ENCODE measurements at places on chromosomes 12 and 14.

- no peak for DNase-seq
Measured at GRCh38 chr14:86311151-86311550, 781.2 kb downstream of the FLRT2 start.

DNA sequence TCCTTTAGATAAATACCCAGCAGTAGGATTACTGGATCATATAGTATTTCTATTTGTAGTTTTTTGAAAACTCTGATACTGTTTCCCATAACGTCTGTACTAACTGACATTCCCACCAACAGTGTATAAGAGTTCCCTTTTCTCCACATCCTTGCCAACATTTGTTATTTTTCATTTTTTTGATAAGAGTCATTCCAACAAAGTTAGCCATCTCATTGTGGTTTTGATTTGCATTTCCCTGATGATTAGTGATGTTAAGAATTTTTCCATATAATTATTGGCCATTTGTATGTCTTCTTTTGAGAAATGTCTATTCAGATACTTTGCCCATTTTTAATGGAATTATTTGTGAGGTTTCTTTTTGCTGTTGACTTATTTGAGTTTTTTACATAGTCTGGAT lies 486.0 kb downstream of the FLRT2 start:
- DNase-seq = peak; percentile 3

- no peak for DNase-seq
Measured at GRCh38 chr14:79334272-79334671, 877.0 kb downstream of the DIO2 start.

DNA sequence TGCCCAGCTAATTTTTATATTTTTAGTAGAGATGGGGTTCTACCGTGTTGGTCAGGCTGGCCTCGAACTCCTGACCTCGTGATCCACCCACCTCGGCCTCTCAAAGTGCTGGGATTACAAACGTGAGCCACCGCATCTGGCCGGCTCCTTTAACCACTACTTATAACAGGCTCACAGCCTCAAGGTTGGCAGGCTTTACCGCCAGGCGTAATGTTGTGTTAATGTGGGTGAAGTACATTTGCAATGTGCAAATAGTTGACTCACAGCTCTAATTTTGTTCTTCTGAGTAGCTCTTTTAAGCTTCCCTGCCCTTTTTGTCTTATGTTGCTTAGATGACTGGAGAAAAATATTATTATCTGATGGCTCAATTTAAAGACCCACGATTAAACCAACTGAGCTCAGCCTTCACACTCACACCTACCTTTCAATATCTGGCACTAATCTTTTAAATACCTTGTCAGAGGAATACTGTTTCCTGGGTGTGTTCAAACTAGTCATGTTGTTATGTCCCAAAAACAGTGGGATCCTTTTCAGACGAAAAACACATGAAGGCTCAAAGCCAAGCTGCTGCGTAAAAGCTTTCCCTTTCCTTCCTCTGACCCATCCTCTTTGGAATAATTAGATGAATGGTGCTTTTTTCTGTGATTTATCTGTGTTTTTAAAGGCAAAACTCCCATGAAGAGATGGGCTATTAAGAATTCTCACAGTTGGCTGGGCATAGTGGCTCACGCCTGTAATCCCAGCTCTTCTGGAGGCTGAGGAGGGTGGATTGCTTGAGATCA lies 57.2 kb upstream of the USP44 start:
- peak; percentile 83 for DNase-seq

- no peak for DNase-seq
Measured at GRCh38 chr12:94567761-94568160, 82.6 kb downstream of the TMCC3 start.

GRCh38 chr12:11943919-11944700 lies 126.6 kb upstream of the BCL2L14 start:
- no peak for DNase-seq

- no peak for DNase-seq
Measured at GRCh38 chr14:93980456-93981201, 4.3 kb upstream of the ASB2 start.

DNA sequence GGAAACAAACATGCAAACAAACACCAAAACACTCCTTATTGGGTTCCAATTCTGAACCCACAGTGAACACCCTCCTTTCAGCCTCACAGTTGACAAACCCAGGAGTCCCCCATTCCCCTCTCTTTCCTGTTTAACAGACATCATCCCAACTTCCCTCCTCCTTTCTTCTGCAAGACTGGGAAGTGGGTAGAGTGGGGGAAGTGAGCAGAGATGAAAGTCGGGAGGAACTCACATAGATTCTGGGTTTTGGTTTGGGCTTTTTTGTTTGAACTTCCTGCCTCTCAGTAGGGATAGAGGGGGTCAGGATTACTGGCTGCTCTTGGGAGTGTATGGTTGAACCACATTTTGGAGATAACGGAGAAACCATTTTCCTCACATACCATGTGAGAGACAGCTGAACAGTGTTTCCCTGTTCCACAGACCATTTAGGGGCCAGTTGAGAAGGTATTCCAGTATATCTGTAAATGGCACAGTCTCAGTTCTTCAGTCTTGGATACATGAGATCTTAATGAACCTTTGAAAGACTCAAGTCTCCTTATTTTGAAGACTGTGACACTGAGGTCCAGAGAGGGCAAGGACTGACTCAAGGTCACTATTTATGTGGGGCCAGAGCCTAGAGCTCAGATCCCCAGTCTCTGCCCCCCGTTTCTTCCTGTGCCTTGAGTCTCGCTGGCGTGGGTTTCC lies 3.9 kb upstream of the GPR84 start:
- DNase-seq = no peak

- DNase-seq = no peak
Measured at GRCh38 chr14:98773814-98774213, 498.2 kb downstream of the BCL11B start.

- DNase-seq = no peak
Measured at GRCh38 chr14:74979442-74980397, 23.0 kb upstream of the EIF2B2 start.

GRCh38 chr12:96294831-96295230 lies 100.7 kb downstream of the ELK3 start:
- DNase-seq = no peak

GRCh38 chr14:60646226-60646818 lies 3.0 kb downstream of the SIX1 start:
- DNase-seq = no peak

DNA sequence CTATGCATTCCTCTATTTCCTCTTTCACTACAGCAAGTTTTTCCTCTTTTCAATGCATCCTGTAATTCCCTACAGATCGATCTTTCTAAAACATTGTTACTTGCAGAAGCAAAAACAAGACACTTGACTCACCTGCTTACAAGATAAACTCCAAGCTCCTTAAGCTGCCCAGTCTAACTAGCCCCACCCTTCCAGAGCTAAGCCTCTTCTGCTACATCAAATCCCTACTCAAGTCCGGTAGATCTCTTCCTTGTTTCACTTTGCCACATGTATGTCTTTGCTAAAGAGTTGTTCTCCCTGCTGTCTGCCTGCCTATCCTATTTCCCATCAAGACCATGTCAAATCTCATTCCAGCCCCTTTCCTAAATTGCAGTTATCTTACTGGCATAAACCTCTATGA lies 724.8 kb downstream of the C12orf50 start:
- DNase-seq = no peak

DNA sequence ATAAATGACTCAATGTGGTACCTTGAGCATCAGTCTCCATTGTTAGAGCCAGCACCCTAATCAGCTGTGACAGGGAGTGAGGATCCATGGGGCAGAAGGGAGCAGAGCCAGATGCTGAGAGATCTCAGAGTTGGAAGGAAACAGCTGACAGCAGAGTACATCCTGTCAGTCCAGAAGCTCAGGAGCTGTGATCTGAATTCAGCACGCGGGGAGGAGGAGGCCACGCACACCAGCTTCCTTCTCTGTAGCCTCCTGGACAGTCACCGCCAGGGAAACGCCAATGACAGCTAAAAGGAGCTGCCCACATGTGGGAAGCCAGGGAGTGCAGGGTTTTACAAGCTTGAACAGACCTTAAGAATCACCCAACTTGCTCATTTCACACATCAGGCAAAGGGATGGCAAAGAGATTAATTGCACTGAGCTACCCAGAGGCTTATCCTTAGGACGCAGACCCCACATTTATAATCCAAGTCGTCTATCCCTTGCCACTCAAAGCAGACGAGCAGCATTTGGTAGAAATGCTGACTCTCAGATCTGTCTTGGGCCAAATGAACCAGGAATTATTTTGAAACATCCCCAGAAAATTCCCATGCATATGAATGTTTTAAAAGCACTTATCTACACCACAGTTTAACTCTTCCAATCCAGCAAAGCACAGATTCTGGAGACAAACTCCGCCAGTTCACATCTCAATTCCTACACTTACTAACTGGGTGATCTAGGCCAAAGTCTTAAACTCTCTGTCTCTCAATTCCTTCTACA lies 322.6 kb upstream of the TMTC1 start:
- DNase-seq = no peak

DNA sequence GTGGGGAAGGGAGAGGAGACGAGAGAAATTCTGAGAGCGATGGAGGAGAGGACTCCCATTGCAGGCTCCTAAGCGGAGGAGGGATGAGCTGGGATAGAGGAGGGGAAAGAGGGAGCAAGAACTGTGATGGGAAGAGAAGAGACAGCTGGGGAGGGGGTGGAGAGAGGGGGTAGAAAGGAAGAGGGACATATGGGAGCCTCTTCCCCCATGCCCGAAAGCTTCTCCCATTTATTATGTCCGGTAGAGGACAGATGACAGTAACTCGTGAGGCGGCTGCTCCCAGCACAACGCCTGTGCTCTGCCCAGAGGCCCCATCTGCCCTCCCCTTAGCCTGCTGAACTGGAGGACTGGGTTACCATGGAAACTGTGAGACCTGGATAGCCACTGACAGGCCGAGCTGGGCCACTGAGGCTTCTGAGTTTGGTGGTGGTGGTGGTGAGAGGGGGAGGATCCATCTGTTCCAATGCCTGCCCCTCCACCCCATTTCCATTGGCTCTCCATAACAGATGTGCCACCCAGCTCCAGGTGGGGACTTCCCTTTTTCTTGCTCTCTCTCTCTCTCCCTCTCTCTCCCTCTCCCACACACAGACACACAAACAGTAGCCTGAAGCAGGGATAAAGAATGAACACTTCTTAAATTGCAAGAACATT lies 8.3 kb downstream of the CPNE6 start:
- DNase-seq = no peak

GRCh38 chr12:76898442-76898841 lies 19.6 kb upstream of the CSRP2 start:
- no peak for DNase-seq

DNA sequence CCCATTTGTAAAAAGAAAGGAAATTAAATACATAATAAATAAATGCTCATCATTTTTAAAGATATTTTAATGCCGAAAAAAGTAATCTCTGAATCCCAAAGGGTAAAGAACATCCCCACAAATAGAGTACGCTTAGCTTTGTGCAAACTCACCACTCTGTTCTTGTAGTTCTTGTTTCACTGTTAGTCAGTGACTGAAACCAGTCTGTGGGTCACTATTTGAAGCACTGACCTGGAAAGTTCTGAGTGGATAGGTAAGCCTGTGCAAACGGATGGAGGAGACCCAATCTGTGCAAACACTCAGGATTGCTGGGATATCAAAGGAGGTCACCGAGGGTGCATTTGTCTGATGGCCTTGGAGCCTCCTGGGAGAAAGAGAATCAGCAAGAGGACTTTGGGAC lies 68.1 kb upstream of the TSPAN11 start:
- no peak for DNase-seq

GRCh38 chr12:66767536-66767935 lies 88.7 kb upstream of the GRIP1 start:
- DNase-seq = no peak

DNA sequence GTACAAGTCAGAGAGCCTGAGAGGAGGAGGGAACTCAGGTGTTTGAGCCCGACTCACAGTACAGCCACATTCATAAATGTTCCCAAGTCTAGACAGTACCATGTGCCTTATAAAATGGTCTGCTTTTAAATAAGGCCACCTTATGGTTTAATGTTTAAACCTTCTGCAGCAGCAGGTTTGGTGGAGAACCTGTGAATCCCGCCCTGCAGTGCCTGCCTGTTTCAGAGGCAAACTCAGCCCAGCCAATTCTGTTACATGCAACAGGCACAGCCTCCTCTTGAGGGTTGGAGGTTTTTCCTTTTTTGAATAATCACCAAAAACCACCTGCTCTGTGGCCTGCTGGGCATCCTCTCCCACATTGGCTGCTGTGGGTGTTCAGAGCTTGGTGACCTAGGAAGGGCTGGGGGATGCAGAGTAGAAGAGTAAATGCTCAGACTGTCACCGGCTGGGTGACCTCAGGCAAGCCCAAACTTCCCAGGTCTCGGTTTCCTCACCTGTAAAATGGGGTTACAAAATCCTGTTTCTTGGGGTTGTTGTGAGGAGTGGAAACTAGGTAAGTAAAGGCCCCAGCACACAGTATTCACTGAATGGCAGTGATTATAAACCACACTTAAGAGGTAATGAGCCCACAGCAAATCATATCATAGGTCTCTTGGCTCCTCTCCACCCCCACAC lies 28.0 kb downstream of the NUAK1 start:
- no peak for DNase-seq

DNA sequence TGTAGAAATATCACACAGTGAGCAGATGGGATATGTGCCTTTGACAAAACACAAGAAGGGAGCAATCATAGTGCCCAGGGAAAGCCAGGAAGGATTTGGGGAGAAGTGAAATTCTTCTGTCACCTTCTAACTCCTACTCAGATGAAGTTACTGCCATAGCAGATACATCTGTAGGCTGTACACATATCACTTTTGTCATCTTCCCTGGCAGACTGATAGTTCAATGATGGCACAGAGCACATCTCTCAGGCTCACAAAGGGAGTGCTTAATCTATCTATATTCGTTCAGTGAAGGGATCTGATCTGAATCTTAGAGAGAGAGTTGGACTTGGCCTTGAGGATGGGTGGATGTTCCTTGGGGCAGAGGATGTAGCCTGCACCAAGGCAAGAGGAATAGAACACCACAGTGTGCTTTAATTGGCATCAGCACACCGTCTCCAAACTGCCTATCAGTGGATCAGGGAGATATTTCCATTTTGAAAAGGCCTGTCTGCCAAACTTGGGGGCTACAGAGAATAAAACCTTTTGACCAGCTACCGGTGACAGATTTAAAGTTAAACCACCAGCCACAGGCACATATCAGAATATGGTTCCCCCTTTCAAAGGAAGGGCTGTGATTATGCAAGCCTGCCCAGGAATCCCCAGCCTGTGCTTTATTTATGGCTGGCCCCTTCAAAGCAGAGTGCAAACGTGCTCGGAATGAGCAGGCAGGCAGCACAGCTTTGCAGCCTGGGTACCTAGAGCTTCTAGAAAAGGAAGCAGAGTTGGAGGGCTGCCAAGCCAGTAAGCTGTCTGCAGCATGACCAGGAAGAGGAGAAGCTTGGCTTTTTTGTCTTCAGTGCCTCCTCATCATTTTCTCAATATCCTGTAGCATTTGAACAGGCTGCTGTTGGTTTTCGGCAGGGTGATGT lies 165.5 kb upstream of the DYRK2 start:
- peak; percentile 33 for DNase-seq

- DNase-seq = no peak
Measured at GRCh38 chr12:1162081-1162760, 171.2 kb downstream of the ERC1 start.

All from brain microvascular endothelial cell (primary cell).